ENCODE measurements at places on chromosomes 11 and 22.

DNA sequence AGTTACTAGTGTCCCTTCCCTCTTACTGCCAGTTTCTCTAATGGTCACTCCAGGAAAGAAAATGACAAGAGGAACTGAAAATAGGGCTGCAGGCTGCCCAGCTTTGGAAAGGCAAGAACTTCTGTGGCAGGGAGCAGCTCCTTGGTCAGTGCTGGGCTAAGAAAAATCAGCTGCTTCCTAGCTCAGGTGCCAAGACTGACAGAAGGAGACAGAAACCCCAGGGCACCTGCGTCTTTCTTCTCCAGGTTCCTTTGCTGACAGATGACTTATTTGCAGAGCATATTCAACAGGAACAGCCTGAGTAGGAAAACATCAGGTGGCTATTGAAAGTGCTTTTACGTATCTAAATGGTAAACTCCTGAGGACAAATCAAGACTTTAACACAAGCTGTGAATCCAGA lies 25.4 kb downstream of the MAML2 start:
- no peak for DNase-seq

GRCh38 chr11:75826461-75827230 lies 11.6 kb downstream of the UVRAG start:
- DNase-seq: no peak

GRCh38 chr11:46102843-46103242 lies 18.4 kb downstream of the PHF21A start:
- DNase-seq: no peak

DNA sequence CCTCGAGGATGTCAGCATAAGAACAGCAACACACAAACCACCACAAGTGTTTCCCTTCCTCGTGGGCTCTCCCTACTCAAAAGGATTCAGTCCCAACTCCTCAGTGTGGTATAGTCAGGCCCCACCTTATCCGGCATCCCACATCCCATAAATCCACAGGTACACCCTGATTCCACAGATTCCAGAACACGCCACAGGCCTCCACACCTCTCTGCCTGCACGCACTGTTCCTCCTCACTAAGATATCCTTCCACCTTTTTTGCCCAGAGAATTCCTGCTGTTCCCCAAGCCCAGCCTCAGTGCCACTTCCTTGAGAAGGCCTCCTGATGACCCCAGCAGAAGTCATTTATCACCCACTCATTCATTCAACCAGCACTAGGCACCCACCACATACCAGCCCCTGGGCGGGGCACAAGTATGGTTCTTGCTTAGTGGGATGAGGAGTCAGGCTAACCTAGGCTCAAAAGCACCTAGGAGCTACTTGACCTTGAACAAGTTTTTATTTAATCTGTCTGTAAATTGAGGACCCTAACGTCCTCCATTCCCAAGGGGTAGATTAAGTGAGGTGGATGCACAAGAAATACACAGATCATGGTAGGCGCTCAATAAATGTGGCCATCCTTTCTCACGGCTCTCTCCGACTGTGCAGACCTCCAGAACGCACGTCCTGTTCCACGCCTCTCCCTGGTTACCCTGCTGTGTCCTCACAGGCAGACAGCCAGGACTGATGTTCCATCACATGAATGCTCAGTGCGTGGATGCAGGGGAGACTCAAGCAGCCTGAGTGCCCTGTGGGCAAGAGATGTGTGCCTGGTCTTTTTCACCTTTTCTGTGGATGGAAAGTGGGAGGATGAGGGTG lies 2.1 kb upstream of the KCNJ4 start:
- no peak for DNase-seq

DNA sequence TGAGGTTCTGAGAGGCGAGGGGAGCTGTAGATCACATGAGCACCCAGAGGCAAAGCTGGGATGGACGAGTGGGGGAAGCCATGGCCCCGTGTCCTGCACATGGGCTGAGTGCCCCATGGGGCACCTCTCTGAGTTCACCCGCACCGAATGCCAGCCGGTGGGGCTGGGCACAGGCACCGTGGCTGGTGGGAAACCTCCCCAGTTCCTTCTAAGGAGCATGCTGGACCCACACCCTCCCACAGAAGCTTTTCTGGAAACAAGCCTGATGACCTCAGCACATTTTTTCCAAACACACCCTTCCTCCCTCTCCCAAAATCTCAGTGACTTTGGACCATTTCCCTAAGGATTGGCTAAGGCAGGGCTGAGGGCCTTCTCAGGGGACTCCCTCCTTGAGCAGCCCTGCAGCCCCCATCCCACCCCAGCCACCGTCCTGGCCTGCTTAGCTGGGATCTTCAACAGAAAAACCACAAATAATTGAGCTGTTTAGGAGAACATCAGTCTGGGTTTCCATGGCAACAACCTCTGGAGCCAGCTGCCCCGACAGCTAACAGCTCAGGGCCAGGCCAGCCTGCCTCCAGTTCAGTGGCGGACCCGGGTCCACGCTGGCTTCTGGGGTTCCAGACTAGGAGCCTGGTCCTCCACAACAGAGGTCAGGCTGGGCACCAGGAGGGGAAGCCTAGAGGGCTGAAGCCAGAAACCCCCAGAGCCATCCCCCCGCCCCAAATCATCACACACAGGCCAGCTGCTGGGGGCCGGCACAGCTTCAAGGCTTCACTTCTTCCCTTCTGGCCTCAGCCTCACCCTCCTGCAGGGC lies 18.1 kb upstream of the LINC01488 start:
- no peak for DNase-seq

- no peak for DNase-seq
These were observed 68.5 kb upstream of the PPARA start for GRCh38 chr22:46081831-46082210.

- DNase-seq: peak; percentile 83
These were observed at the start of gene TTC12 for GRCh38 chr11:113314389-113315301. TSS of gene TTC12 (plus strand) at chr11:113314583. CDS start at chr11:113316258, 1,675 bp downstream.

DNA sequence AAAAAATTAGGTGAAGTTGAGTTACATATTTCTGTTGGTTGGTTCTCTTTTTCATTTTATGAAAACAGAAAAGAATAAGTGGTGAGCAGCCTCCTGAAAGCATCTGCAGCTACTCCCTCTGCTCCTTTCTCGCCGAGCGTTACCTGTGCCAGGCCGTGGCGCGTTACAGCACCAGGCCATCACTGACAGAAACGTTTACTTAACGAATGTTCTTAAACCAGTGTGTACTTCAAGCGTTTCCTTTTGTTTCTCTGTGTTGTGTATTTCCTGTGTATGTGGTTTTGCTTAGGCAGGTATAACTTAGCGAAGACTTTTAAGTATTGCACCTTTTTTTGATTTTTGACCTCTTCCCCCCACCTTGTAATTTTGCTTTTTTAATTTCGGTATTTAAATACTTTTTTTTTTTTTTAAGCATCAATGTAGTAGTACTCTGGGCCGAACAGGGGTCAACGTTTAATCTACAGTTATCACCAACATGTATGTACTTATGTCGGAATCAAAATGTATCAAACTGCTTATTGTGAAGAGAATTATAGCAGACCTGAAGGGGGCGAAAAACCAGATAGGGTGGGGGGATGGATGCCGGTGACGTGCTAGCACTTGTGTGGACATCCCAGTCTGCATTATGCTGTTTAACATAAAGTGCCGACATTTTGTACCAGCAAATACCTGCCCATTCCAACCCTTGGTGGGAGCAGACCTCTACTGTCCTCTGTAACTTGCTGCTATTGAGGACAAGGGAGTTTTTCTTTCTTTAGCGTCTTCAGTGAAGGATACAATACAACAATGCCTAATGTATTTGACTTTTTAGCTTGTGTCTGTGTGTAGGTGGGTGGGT lies 21.6 kb upstream of the ADSL start:
- DNase-seq: peak; percentile 31

DNA sequence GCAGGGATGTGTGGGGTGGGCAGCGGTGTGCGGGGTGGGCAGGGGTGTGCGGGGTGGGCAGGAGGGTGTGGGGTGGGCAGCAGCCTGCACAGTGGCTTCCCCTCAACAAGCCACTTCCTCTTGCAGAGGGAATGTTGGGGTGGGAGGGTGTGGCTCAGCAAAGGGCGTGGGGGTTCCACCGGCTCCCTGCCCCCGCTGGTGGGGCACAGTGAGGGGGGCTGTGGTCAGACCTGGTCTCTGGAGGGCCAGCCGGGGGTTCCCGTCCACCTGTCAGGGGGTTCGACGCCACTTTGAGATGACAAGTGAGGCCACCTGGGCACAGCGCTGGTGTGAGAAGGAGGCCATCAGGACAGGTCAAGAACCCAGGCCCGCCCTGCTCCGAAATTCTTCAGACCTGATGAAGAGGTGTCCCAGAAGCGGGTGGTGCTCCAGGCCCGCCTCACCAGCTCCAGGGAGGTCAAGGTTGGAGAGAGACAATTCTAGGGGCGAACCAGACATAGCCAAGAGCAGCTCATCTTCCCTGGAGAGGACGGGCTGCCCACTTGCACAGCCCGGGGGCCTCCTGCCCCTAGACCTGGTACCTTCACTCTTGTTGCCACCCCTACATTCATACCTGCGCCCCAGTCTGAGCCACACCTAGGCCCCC lies 1.3 kb downstream of the C11orf21 start:
- DNase-seq: no peak

GRCh38 chr11:12113294-12113693 lies 2.9 kb downstream of the MICAL2 start:
- DNase-seq: no peak

DNA sequence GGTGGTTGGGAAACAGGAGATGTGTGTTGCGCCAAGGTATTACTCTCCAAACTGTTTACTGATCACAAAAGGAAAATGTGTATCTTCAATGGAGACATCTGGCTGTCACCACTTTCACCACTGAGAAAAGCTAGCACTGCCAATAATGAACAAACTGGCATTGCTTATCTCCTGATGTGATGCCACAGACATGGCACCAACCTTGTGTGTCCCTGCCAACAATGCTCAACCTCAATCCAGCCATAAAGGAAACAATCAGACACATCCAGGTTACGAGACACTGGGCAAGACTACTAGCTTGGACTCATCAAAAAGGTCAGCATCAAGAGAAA lies 28.1 kb downstream of the GNB1L start:
- DNase-seq: no peak

GRCh38 chr11:122345586-122345985 lies 229.6 kb upstream of the BLID start:
- DNase-seq: no peak

DNA sequence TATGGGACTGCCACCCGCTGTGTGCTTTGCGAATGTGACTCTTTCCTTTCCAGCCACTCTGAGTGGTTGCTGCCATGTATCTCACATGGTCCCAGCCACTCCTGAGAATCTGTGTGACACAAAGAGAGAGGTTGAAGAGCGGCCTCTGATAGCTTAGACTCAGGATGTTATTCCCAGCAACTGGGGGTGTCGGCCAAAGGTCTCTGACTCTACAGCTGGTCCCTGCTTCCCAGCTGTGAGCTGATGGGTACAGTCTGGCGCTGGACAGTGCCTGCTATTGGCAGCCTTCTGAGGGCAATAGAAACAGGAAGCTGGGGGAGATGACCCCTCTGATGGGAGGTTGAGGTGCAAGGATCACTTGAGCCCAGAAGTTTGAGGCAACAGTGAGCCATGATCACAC lies 105.1 kb downstream of the RRAS2 start:
- DNase-seq: no peak

DNA sequence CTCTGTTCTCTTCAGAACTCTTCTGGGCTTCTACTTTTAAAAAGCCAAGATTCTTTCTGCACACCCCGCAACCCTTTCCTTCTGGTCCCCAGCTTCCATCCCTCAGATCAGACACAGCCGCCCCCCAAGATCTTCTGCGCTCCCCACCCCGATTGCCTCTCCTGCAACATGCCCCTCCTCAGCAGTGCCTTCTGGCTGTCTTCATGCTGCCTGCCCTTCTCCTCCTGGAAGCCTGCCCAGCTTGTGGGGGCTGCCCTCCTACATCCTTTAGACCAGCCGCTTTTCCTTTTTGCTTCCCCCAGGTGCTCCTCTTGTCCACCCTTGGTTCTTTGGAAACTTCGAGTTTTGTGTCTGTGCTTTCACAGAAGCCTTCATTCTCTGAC lies 144.2 kb downstream of the FEZ1 start:
- no peak for DNase-seq

DNA sequence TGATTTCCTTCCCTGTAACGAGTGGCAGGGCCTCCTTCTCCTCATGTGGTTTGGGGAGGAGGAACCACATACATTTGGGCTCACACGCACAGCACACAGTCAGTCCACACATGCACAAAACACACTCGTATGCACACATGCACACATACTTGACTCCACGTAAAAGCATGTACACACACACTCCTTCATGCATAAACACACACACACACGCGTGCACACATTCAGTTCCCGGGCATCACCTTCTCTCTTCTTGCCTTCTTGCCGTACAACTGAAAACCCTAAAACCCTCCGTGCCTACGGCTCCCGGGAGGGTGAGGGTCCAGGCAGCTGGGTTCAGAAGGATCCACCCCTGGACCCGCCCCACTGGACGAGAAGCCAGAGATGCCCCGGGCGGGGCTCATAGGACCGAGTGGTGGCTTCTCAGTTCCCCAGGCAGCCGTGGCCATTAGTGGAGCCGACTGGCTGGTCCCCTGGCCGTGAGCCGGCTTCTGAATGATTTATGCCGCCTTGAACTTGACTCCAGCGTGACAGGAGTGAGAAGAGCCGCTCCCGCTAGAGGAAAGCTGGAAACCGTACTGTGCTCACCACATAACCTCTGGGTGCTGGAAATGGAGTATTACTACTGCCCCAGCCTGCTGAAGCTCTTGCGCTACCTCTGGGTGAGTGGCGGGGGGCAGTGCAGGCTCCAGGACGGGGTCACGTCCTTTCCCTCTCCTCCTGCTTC lies 117.4 kb downstream of the KIAA1671 start:
- DNase-seq: no peak

DNA sequence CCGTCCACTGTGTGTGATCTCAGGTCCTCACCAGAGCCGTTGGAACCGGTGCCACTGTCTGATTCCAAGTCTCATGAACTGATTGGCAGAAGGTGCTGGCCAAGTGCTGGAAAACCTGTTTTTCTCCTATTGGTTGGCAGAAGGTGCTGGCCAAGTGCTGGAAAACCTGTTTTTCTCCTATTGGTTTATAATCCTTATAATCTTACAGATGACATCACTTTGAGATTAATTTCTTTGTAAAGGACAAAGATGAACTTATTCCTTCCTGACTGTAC lies 1106.3 kb downstream of the BRD1 start:
- DNase-seq: no peak

GRCh38 chr11:102286292-102286691 lies 31.0 kb upstream of the BIRC3 start:
- DNase-seq: no peak

DNA sequence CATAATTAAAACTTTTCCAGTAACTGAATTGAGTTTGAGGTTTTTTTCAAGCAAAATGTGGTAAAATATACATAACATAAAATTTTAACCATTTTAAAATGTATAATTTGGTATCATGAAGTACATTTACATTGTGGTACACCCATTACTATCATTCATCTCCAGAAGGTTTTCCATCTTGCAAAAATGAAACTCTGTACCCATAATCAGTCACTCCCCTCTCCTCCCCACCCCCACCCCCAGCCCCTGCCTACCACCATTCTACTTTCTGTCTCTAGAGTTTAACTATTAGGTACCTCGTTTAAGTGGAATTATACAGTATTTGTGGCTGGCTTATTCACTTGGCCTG lies 63.7 kb downstream of the MICAL2 start:
- no peak for DNase-seq

- DNase-seq: no peak
These were observed 94.0 kb upstream of the SEZ6L start for GRCh38 chr22:26075251-26075650.

- DNase-seq: no peak
These were observed 133.8 kb downstream of the BRD1 start for GRCh38 chr22:49693848-49694247.
